ENCODE measurements at places on chromosomes 7 and 10.

DNA sequence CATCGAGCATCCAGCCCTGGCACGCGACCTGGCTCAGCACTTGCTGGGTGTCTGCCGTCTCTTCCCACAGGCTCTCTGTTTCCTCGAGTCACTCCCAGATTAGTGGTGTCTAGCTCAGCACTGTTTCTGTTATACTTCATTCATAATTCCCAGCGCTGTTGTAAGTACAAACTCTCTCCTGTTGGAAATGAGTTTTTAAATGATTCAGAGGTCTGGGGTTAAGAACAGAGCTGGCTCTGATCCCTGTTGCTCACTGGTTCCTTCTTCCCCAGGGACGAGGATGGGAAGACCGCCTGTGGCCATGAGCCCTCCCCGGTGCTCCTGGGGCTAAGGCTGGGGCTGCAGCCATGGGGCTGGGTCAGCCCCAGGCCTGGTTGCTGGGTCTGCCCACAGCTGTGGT is 17.3 kb upstream of the C10orf95 start:
- no peak for DNase-seq

DNA sequence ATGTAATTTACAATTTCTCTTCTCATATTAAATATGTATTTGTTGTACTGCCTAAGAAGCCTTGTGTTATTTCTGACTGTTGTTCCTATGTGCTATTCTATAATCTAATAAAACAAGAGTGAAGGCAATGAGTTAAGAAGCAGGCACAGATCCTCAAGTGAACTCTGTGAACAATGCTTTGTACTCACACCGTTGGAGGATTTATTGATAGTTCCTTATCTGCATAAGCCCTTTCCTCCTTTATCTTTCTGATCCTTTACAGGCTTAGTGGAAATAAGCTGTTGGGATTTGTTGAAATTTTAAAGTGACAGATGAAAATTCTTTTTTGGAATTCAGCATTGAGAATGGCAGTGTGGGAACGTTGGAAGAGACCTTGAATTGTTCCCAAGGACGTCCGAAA is 329.6 kb upstream of the NPVF start:
- no peak for DNase-seq

DNA sequence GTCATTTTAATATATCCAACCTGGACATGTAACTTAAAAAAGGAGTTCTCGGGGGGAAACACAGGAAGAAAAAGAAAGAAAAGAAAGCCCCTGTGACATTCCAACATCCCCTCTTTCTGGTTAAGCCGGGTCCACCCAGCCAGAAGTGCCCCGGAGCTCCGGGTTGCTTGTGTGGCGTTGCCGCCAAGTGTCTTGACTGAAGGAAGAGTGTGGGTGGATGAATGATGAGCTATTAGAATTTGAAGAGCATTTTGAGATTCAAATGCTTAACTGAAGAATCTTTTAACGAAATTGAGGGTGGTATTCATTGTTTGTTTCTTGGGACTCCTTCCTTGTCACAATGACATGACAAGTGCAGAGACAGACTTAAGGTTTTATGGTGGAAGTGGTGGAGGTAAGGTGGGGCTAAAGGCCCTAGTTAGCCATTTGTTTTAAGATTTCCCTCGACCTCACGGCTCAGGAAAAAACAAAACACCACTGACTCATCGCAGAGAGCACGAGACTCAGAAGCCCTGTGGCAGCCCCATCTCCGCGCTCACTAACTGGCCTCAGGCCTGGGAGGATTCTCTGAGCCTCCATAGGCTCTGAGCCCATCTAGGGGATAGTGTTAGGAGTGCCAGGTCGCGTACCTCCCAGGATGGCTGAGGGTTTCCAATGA is 1.8 kb upstream of the GLI3 start:
- no peak for DNase-seq

- DNase-seq: no peak
Measured at GRCh38 chr7:70016044-70016770, 417.9 kb downstream of the AUTS2 start.

DNA sequence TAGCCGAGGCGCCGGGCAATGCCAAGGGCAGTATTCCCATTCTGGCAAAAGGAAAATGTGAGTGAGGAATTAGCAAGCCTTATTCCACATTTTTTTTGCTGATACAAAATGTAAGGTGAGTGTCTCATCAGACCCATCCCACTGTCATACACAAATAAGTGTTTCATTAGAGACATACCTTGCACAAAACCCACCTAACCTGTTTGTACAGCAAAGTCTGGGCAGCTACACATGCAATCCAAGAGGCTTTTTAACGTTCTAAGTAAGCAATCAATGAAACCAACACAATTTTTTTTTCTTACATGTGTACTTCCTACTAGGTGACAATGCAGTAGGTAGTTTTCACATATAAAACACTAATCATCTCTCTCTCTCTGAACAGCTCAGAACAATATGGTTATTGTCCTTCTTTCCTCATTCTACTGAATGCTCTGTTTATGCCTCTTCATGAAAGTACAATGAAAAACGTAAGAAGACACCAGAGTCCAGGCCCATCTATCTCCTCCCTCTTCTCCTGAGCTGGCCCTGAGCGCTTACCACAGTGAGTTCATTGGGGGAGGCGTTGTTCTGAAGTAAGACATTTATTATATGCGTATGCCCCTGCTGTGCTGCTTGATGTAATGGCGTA is 217.2 kb downstream of the ANK3 start:
- DNase-seq: no peak

DNA sequence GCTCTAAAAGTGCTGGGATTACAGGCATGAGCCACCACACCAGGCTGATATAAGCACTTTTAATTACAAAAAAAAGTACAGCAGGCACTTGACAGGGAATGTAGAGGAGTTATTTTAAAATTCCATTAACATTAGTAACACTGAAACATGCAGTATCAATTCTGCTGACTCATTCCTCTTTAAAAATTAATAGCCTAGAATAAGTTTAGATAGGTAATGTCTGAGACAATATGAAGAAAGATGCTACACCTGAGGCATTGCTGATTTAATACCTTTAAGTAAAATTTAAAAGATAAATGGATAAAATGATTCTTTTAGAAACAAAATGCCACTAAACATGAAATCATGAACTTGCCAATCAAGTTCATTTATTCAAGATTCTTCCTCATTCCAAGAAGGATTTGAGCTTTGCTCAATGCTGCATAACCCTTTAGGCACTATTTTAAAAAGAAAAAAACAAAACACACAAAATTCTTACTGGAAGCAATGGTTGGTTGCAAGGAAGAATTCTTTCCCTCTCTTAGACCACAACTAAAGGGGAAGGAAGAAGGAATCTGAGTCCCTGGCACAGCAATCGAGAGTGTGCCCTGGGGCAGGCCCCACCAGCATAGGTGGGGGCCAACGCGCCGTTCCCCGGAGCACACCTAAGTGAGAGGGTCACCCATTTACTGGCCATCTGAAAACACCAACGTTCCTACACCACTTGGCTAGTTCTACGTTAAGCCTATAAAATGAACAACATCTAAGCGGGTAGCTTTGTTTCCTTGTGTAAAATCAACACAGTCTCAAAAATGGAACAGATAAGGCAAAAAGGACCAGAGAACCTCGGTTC is 26.6 kb downstream of the ESYT2 start:
- no peak for DNase-seq

DNA sequence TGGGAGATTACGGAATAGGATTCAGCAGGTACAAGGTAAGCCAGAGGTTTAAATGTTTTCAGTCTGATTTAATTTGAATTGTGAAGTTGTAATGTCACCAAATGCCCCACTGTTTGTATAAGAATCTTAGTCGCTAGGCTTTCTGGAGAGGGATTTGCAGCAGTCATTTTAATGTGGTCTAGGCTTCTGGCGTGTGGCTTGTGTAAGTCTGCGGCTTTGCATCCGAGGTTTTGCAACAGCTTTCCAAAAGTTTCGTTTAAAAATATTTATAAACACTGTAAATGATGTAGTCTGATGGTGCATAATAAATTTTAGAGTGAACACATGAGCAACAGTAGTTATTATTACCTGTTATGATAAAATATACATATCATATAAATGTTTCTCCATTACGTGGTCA is 26.1 kb upstream of the BHLHA15 start:
- DNase-seq: no peak

GRCh38 chr7:106679153-106679931 is 18.4 kb upstream of the CCDC71L start:
- DNase-seq: no peak

GRCh38 chr7:15947754-15948153 is 261.3 kb upstream of the MEOX2 start:
- DNase-seq: no peak

- no peak for DNase-seq
Measured at GRCh38 chr10:31278279-31278941, 40.6 kb upstream of the ZEB1 start.

GRCh38 chr7:135320268-135320667 is 86.6 kb downstream of the STRA8 start:
- no peak for DNase-seq

DNA sequence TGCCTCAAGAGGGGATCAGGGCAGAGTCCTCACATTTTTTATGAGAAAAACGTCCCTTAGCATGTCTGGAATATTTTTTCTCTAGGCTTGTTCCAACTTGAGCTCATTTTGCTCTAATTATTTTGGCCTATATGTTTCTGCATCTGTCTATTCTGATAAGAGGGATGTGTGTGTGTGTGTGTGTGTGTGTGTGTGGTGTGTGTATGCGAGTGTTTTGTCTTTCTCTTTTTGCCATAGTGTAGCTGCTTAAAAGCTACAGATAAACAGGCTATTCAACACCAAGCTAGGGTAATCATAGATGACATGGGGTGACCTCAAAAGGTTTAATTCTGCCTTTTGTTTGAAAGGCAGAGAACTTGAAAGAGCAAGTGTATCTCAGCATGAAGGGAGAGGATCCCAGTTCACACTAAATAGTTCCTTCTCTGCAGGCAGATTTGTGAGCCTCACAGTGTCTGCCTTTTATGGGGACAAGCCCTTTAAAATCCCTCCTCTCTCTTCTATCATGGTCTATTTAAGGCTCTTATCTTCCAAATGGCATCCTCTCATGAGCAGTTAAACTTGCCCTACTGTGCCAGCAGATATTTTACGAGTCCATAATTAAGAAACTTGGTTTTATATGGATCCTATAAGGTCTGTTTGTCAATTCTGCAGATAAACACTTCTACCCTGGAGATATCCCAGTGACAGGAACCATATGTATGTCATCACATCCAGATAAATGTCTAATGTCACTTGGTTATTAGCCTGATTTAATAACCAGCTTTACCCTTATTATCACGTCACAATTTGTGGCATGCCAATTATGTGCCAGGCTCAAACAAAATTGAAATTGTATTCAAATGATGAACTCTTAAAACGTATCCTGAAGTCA is 202.9 kb upstream of the MTPN start:
- no peak for DNase-seq

GRCh38 chr7:69654849-69655707 is 56.8 kb downstream of the AUTS2 start:
- DNase-seq: no peak

GRCh38 chr7:30906515-30907240 is 5.0 kb upstream of the AQP1 start:
- DNase-seq: no peak

DNA sequence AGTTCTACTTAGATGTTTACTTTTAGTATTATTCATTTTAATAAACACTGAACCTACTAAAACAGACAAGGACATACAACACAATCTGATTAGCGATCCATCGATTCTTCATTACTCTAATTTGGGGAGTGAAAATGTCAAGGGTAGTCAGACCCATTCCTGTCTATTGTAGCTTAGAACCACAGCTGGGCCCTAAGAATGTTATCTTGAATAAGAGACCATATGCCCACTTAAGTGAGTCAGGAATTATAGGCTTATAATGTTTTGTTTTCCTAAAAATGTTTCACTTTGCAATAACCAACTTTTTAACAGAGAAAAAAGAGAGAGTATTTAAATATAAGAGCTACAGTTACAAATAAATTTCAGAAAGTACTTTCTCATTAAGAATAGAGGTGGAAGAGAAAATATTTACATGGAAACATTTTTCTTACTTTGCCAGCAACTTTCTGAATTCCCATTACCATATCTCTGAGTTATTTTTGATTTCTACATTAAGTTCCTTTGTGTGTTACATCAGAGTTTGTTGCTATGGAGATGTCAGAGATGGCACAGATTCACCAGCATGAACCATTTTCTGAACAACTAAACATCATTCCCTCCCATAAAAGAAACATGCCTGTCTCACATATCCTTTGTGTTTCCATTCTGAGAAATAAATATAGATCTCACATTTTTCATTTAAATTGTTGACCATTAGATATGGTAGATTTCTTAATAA is 75.4 kb upstream of the SLC13A1 start:
- no peak for DNase-seq

DNA sequence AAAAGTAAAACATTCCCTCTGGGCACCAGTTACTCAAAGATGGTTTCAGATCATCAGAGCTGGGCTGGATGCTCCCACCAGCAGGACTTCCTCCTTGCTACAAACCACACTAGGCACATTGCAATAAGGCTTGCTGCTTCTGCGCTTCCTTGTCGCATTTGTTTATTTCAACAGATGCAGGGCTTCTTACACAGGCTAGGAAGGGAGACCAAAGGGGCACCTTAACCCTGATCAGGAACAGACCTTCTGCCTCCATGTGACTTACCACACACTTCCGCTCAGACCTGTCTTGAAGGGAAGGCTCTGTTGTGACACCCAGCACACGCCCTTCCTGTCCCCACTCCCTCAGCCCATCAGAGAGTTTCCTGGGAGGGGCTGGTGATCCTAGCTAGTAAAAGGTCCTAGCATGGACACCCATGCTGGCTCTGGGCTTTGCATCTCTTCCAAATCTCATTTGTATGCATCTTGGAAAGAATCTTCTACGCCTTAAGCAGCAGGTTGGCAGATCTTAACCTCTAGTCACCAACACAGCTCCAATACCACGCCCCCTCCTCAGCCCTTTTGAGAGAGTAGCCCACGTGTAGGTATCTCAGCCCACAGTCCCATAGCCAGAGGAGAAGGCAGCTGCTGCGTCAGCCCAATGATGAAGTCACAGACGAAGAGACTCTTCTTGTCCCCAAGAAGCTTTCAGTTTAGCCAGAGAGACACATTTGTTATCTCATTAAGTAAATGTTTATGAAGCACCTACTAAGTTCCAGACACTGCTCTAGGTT is 47.1 kb upstream of the SVIL start:
- DNase-seq: peak; percentile 6

DNA sequence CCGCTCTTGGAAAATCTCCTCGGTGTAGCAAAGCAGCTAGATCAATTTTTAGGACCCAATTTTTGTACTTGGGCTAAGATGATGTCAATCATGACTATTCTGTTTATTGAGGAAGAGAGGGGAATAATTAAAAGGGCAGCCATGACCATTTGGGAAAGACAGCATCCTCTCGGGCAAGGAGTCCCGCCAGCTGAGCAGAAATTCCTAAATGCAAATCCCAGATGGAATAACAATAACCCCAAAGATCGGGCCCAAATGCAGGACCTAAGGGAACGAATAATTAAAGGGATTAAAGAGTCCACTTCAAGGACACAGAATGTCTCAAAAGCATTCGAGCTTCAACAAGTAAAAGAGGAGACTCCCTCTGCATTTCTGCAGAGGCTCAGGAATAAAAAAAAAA is 18.7 kb downstream of the COL17A1 start:
- no peak for DNase-seq

- DNase-seq: no peak
Measured at GRCh38 chr7:77651575-77652162, 44.6 kb upstream of the RSBN1L start.

Measured in stimulated activated CD4-positive, alpha-beta T cell treated with anti-CD3 and anti-CD28 coated beads, TNF-alpha, amount 100 ng/mL, for 4 hours (primary cell).